ENCODE measurements at places on chromosomes 2 and 18.

- no peak for DNase-seq
Measured at GRCh38 chr2:128756365-128756717, 437.7 kb upstream of the HS6ST1 start.

GRCh38 chr2:155913356-155913755, 419.2 kb downstream of the NR4A2 start:
- no peak for DNase-seq

DNA sequence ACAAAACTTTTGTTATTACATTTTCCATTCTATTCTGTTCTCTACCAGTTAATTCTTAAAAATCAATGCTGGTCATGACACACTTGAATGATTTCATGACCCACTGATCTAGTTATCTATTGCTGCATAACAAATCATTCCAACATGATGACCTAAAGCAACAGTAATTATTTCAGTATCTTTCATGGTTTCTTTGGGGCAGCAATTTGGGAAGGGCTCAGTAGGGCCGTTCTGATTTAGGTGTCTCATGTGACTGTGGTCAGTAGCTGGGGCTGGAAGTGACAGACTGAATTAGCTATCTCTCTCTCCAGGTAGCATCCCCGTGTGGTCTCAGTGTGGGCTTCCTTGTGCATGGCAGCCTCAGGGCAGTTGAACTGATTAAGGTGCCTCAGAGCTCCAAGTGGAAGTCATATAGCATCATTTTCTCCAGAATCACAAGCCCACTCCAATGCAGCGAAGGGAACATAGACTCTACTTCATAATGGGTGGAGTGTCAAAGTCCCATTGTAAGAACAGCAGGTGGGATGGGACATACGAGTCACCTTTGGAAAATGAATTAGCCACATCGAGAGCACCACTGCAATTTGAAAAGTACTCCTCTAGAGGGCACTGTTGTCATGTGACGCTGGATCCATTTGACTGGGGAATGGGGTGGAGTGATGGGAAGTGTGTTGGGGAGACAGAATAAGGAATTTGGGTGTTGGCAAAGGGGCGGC, 39.1 kb upstream of the FAM136A start:
- peak; percentile 17 for DNase-seq

GRCh38 chr2:21427606-21428005, 303.8 kb downstream of the TDRD15 start:
- DNase-seq, result no peak

- no peak for DNase-seq
Measured at GRCh38 chr2:166184789-166185188, 57.0 kb upstream of the SCN1A start.

- DNase-seq, result no peak
Measured at GRCh38 chr2:232976176-232976575, 36.9 kb downstream of the NGEF start.

Measured in effector CD8-positive, alpha-beta T cell (primary cell).